ENCODE measurements at places on chromosomes 12 and 14. TPM values are rescaled to one million over a fixed set of nuclear protein-coding genes. Genes with fewer than 3 reads are reported as not detected.

DNA sequence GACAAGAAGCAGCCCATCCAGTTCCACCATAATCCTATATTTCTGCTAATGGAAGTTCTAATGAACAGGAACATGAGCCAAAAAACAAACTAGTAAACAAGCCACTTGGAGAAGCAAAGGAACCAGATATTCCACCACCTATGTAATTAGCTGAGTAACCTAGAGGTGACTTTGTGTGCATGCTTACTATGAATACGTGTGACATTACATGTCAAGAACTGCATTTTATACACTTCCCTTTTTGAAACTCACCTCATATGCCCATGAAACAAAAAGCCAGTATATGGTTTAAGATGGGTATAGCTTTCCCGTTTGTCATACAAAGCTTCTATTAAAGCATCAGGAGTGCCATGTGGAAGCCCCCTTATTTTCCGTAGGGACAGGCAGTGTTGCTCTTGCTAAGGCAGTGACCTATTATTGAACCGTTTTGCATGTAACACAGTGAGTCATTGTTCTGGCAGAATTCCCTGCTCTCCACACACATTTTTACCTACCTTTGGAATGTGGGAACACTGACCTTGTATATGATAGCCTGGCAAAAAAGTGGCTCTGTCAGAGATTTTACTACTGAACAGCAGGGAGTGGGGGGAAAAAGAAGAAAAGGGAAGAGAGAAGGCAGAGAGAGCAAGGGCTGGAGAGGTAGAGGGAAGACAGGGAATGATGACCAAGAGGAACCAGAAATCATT, 34.8 kb upstream of the FRMD6 start:
- DNase-seq = peak; percentile 60

GRCh38 chr12:67788118-67788517, 139.6 kb downstream of the DYRK2 start:
- peak; percentile 82 for DNase-seq

GRCh38 chr12:72543777-72544467, 271.8 kb downstream of the TRHDE start:
- no peak for DNase-seq

Gene BCL2L2
- 22.0 TPM for total RNA-seq

DNA sequence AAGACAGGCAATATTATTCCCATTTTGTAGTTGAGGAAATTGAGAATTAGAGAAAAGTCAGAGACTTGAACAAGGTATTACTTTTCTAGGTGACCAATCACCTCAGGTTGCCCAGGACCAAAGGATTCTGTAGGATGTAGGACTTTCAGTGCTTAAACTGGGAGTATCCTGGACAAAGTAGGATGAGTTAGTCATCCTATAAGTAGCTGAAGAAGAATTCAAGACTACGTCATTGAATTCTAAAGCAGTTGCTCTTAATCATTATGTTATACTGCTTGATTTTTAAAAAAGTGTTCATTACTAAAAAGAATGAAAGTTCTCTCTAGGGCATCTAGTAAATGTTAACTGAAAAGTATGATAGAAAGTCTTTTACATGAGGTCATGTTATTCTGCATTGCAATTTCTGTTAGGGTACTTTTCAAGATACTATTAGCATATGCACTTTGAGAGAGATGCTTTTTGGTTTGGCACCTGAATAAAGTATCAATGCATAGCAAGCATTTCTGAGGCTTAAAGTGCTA, 101.7 kb downstream of the RTN1 start:
- no peak for DNase-seq

- no peak for DNase-seq
Measured at GRCh38 chr12:5081016-5081415, 37.3 kb downstream of the KCNA5 start.

DNA sequence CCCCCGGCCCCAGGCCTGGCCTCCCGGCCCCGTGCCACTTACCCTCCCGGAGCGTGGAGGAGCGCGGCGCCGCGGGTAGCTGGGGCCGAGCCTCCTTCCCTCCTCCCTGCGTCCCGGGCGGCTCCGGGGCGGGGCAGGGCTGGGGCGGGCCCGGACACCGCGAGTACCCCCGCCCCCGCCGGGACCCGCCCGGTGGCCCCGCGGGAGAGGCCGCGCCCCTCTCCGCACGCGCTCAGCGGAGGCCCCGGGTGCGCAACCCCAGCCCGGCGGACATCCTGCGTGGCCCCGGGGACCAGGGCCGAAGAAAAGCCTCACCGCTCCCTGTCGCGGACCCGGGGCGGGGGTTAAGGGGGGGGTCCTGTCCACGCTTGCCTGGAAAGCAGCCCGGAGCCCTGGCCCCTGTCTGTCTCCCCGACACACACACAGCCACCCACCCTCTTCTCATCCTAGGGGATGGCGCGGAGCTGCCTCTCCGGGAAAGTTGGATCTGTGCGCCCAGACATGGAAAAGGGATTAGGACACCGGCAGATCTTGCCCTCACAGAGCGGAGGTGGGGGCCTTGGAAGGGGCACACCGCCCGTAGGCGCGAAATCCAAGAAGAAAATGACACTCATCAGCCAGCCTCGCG, at the start of gene SYNE3:
SYNE3 (minus strand) TSS at position 97 of the 628 bp plus-strand sequence. CDS start 40,829 bp downstream, outside the sequence.
- peak; percentile 57 for DNase-seq

- no peak for DNase-seq
Measured at GRCh38 chr12:121252712-121253345, 42.9 kb downstream of the P2RX4 start.

Gene CFL2
- total RNA-seq = 628 TPM

DNA sequence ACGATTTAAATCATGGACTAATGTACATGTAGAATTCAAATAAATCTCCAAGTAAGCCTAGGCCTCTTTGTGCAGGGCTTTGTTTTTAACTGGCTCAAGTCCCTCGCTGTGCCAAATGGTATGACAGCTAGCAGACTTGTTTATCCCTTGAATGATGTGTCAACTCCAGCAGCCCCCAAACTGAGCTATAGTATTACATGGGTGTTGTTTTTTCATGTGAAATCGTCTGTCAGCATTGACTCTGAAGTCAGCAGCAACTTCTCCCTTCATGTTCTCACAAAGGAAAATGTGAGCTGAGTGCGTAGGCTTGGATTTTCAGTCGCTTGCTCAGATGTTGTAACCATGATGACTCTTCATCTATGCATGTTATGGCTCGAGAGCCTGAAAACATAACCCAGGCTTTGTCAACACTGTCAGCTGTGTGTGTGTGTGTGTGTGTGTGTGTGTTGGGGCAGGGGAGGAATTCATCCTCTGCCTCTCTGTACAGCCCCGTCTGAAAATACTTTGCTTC, 73.3 kb downstream of the PTHLH start:
- peak; percentile 86 for DNase-seq

GRCh38 chr14:69696633-69697557, 70.0 kb upstream of the SRSF5 start:
- no peak for DNase-seq

Measured in myocyte (in vitro differentiated cells).